ENCODE measurements at places on chromosomes 2 and 18.

GRCh38 chr2:238506371-238507068 is 79.8 kb downstream of the ASB1 start:
- no peak for DNase-seq

GRCh38 chr2:150895968-150896367 is 365.7 kb downstream of the RBM43 start:
- DNase-seq: no peak

GRCh38 chr2:10686176-10686730 is 3.5 kb downstream of the NOL10 start:
- no peak for DNase-seq

- no peak for DNase-seq
Measured at GRCh38 chr2:101047075-101047766, 45.1 kb downstream of the RPL31 start.

DNA sequence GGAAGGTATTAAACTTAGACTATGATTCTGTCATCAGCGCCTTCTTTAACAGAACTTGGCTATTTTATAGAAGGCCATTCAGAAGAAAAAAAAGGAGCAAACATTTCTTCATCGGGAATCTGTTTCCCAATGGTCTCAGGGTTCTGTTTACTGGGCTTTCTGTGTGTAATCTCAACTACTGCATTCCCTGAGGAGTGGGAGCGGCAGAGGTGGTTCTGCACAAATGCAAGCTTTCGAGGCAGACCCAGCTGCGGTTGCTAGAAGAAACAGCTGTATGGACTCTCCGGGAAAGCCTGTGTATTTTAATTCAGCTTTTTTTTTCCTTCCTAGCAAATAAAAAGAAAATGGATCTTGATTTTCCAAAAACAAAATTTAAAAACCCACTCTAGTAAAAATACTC is 250.7 kb downstream of the NAPG start:
- DNase-seq: no peak

DNA sequence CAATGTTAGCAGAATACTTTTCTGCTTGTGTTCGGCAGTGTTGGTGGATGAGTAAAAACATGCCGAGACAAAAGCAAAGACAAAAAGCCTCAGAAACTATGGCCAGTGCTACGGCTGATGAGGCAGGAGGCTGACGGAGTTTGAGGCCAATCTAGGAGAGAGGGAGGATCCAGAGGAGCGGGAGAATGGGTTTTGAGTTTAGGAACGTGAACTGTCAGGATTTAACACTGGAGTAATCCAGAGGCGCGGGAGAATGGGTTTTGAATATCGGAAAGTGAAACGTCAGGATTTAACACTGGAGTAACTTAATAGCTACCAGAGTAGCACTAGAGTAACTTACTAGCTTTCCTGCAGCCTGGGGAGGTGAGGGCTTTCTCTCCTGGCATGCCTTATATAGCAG is 37.4 kb downstream of the LYPD6B start:
- DNase-seq: no peak

DNA sequence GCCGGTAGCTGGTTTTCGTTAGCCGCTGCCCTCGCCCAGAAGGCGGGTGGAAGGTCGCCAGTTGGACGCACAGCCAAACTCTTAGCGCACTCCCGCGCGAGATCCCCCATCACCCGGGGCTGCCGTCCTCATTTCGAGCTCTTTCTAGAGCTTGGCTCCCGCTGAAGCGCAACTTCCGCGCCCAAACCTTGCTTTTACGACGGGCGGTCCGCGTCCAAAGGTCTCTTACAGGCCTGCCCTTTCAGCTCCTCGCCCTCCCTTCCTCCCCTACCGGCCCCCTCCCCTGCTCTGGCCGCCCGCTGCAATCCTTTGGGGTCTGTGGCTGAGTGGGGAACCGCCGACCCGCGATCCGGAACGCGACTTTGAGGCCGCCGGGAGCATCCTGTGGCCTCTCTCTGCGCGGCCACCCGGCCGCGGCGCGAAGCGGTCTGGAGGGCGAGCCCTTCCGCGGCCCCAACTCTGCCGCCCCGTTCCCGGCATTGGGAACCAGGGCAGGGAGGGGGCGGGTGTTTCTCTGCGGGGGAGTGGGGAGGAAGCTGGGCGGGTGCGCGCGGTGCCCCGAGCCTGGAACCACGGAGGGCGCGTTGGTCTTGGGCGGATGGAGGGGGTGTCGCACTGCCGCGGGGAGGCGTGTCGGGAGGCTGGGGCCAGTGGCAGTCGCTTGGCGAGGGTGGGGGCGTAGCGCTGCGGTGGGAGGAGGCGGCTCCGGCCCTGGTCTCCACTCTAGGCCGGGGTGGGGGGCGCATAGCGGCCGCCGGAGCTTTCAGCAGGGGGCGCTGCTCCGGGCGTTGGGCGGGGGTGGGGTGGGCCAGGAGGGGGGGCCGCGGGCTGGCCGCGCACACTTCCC is at the start of gene GDF7:
GDF7 (plus strand) TSS at position 841 of the 847 bp plus-strand sequence. CDS start 96 bp downstream, outside the sequence.
- no peak for DNase-seq

DNA sequence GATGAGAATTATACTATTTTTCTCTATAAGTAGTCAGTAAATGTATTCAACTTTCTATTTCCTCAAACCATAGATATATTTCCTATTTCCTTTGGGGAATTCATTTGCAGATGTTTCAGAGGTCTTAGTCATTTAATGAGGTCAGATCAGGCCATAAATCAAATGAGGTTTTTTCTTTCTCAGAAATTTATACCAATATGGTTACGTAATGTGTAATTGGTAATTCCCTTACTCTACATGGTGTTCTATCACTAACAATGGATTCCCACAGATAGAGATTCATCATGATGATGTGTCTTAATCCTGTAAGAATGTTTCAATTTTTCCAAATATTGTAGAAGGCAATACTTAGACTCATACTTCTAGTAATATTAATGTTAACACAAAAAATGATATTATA is 108.0 kb downstream of the DPP4 start:
- no peak for DNase-seq

DNA sequence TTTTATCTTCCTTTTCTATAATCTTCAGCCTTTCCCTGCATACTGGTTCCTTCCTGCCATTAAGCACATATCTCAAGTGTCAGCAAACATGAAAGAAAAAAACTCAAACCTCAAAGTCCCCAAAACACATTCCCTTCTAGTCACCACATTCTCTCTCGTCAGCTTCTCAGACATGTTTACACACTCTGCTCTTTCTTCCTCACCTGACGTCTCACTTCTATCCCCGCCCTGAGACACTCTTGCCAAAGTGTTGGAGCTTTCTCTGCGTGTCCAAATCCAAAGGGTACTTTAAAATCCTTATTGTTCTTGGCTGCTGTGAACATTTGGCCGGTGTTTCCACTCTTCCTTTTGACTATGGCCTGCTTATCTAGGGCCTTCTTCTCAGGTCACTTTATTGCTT is 47.9 kb downstream of the SOX11 start:
- DNase-seq: no peak

- DNase-seq: no peak
Measured at GRCh38 chr2:173002751-173003541, 72.7 kb upstream of the MAP3K20 start.

Data from fibroblast of skin of left quadriceps (primary cell).